ENCODE measurements at places on chromosomes 4 and X.

DNA sequence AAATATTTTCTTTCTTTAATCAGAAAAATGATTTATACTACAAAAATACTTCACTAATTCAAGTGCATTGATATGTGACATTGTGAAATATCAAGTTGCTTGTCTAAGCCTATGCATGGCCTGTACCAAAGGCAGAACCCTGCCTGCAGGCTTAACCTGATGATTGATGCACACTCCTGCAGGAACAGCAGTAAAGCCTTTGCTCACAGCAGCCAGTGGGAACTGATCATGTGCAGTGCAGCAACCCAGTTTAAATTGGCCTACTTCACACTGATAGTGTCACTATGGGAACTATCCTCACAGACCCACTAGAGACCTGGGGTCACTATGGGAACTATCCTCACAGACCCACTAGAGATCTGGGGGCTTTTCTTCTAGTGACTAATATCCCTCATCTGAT lies 603.8 kb downstream of the RAPGEF2 start:
- DNase-seq, result no peak

- DNase-seq, result no peak
These were observed 100.0 kb downstream of the MAOA start for GRCh38 chrX:43756076-43756475.

DNA sequence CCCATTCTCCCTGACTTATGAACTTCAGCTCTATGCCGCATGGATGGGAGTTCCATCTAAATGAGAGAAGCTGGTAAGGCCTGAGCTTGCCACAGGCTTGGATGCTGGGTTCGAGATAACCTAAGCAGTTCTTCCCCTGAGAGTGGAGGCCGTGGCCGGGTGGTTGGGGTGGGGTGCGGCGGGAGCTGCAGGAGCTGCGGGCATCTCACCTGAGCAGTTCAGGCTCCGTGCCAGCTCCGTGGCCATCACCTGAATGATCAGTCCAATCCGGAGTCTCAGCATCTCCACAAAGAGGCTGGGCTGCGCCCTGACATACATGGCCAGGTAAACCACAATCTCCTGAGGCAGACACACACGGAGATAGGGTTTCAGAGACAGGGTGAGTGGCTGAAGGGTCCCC lies 77.6 kb downstream of the PHKA2 start:
- no peak for DNase-seq

DNA sequence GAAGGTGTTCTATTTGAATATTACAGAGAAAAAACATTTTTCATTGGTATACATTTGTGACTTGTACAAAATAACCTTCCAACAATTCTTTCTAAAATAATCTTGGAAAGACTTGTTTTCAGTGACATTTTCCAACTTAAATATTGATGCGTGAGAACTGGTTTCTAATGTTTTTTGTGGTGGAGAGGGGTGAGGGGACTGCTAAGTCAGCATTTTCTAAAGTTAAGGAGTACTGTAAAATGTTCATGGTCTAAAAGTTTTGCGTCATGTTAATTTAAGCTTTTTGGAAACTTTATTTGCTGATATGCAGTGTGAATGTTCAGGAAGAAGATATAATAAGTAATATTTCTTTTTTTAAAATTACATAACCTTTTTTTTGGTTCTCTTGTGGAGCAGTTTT lies 229.3 kb downstream of the MAGEB5 start:
- DNase-seq, result no peak

GRCh38 chrX:136321532-136321931 lies 20.8 kb downstream of the ADGRG4 start:
- no peak for DNase-seq

DNA sequence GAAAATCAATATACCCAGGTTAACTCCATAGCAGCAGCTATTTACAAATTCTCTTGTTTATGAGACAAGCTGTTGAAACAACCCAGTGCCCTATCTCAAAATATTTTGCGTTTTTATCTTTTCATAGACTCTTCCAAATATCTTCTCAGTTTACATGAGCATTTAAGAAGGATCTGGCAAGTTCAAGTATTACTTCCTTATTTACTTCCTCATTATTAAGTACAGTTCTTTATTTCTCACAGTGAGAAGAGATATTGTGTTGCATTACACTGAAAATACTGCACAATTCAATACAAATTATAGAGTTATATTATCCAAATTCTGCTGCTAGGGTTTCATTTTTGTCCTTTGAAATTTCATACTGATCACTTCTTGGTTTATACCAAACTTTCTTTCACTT lies 43.6 kb upstream of the UCP1 start:
- DNase-seq, result no peak

- no peak for DNase-seq
These were observed 31.5 kb downstream of the KLHL8 start for GRCh38 chr4:87188932-87189331.

DNA sequence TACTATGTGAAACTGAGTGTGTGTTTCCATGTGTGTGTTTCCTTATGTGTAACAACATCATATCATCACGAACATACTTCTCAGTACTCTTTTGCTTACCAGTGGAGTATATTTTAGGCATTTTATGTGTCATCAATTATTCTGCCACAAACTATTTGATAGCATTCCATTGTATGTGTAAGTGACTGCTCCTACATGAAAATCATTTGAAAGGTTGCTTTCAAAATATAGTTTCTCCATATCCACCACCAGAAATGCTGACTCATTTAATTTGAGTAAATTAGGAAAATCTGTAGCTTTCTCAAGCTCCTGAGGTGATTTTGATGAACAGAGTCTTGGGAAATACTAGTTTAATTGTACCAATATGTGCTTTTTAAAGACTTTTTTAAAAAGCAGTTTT lies 376.2 kb downstream of the PCDH18 start:
- no peak for DNase-seq

- DNase-seq, result no peak
These were observed 102.6 kb downstream of the PHEX start for GRCh38 chrX:22134681-22135080.

GRCh38 chr4:170122252-170122651 lies 32.5 kb upstream of the AADAT start:
- no peak for DNase-seq

DNA sequence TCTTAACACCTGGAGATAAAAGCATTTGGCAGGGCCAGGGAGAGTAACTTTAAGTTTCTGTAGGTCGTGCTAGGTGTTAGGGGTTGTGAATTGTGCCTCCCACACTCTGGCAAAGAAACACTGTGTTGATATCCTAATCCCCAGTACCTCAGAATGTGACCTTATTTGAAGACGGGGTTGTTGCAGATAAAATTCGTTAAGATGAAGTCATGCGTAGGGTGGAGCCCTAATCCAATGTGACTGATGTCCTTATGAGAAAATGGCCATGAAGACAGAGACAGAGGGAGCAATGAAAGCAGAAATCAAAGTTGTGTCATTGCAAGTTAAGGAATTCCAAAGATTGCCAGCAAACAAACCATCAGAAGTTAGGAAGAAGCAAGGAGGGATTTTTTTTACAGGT lies 40.5 kb upstream of the BBS12 start:
- no peak for DNase-seq

DNA sequence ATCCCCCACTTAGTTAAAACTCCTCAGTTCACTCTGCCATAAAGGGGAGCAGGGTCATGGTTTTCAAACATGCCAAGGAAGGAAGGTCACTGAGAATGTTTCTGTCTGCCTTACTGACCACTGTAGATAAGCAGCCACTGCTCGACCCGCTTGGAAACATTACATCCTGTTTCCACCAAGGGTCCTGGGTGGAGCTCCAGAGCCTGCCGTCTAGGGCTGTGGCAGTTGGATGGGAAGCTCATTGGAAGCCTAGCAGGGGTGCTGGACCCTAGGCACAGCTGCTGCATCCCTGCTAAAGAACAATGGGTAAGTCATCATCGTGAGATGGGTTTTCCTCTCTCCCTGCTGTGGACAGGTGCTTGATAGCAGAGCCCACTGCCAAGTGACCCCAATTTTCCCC lies 76.0 kb upstream of the SRD5A3 start:
- DNase-seq, result no peak

DNA sequence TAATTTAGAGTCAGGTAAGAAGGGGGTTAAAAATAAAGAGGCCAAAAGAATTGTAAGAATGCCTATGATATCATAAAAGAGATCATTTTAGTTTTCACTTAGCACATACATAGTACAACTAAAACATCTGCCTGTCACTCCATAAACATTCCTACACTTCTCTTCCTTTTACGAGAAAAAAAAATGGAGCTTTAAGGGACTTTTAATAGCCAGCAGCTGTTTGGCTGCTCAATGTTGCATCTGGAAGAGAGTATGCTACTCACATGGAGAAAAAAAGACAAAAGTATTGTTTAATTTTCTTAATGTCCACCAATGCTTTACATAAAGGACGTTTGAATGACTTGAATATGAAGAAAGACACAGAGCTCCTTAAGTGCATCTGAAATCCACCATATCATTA lies 48.7 kb upstream of the TNIP3 start:
- DNase-seq, result no peak

GRCh38 chrX:151929126-151929525 lies 16.4 kb downstream of the MAGEA4 start:
- DNase-seq, result no peak

- no peak for DNase-seq
These were observed 113.5 kb downstream of the PHF8 start for GRCh38 chrX:53930515-53931380.

DNA sequence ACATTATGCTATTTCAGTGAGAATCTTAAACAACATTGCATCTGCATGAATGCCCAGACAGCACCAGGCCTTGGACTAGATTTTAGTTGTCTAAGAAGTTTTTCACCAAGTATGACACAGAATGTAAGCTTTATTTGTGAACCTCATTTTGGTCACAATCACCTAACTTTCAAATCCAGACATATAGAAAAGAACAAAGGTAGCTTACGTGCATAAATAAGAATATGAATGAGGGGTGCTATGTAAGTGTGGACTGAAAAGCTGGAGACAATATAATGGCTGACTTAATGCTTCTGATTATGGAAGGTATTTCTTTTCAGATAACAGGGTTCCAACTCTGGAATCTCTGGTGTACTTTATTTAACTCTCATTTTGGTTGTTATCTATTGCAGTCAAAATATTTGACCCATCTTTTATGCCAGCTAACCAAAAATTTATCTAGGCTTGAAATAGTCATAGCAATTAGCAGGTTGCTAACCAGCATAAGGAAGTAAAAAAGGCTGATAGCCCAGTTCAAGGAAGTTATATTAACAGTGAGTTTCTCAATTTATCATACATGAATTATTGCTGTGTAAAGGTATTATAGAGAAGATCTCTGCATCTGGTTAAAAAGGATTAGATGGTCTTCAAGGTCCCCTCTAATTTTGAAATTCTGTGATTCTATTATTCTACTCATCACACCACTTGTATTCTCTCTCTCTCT lies 36.5 kb downstream of the SLC7A11 start:
- no peak for DNase-seq
